ENCODE measurements at places on chromosomes 4 and X.

DNA sequence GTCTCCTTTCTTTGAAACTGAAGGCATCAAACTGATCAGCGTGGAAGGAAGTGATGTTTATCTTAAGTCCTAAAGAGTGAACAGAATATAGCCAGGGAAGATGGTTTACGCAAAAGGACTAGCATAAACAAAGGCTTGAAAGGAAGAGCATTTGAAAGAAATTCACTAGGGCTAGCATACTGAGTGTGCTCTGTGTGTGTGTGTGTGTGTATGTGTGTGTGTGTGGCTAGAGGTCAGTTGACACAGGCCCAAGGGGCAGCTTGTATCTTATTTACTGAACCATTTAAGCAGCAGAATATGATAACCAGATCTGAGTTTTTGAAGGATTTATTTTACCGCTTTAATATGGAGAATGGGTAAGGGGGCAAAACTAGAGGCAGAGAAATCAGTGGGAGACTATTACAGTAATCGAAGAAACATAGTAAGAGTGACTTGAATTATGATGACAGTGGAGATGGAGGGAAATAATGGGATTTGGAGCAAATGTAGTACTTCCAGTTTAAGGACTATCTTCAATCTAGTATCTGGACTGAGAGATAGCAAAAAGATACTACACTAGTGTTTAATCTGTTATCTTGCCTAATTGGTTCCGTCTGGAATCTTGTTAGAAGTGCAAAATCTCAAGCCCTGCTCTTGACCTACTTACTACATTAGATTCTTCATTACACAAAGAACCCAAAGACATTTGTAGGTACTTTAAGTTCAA lies 36.9 kb downstream of the CEP44 start:
- DNase-seq, result no peak

GRCh38 chr4:123579961-123580360 lies 183.4 kb downstream of the SPRY1 start:
- DNase-seq, result no peak

- no peak for DNase-seq
These were observed 10.2 kb downstream of the ARX start for GRCh38 chrX:25005382-25006185.

DNA sequence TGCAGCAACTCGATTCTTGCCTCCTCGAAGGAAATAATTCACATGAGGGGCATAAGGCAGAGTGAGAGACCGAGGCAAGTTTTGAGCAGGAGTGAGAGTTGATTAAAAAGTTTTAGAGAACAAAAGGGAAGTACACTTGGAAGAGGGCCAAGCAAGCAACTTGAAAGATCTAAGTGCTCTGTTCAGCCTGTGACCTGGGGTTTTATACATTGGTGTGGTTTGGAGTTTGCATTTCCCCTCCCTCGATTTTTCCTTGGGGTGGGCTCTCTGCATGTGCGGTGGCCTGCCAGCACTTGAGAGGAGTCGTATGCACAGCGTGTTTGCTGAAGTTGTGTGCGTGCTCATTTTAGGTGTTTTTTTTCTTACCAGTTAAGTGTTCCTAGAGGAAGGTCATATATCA lies 356.4 kb downstream of the KLHL4 start:
- no peak for DNase-seq

- no peak for DNase-seq
These were observed 127.7 kb downstream of the ASB9 start for GRCh38 chrX:15142084-15142715.

- DNase-seq, result no peak
These were observed at the start of gene SULT1B1 for GRCh38 chr4:69760455-69760854. SULT1B1 (minus strand) TSS chr4:69760620; CDS start chr4:69755217, 5,403 bp downstream.

DNA sequence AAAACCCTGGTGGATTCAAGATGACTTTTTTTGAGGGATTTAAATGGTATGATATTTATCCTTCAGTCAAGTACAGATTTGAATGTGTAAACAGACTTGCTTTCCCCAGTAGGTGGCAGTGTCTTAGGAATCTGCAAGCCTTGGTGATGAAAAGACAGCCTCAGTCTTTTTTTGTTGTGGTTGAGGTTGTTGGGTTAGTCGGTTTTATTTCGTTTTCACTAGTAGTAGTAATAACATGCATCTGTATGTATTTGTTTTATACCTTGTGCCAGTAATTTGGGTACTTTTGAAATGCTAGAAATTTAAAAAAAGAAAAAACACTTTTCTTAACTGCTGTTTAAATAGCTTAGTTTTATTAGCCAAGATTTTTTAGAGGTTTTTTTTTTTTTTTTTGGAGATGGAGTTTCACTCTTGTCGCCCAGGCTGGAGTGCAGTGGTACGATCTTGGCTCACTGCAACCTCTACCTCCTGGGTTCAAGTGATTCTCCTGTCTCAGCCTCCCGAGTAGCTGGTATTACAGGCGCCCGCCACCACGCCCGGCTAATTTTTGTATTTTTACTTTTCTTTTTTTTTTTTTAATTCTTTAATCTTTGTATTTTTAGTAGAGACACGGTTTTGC lies 39.2 kb downstream of the COPS4 start:
- no peak for DNase-seq

DNA sequence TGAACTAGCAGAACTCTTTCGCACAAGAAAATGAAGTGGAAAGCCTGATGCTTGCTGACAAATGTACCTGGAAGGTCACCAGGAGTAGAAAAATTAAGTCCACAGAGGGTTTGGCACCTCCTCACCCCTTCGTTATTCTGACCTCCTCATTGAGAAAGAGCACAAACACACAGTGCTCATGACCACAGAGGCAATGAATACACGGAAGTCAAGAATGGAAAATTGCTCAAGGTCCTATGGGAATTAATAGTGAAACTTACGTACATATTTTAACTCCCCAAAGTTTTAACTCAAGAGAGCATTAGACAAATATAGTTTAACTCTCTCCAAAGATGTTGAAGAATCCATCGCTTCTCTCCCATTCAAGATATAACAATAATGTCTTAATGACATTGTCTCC lies 83.6 kb upstream of the CAMK2D start:
- no peak for DNase-seq

- no peak for DNase-seq
These were observed 104.9 kb upstream of the SOD3 start for GRCh38 chr4:24690436-24690835.

GRCh38 chr4:164536814-164537213 lies 217.1 kb upstream of the SMIM31 start:
- DNase-seq, result no peak

GRCh38 chrX:124257924-124258702 lies 74.3 kb upstream of the TEX13D start:
- no peak for DNase-seq

- no peak for DNase-seq
These were observed 5.6 kb upstream of the TEC start for GRCh38 chr4:48275247-48275646.

Measured in NCI-H1930 (cell line).